Stimulated activated CD8-positive, alpha-beta memory T cell treated with anti-CD3 and anti-CD28 coated beads, Interleukin-15, amount 100 ng/mL, for 24 hours (primary cell): ENCODE measurements at places on chromosomes 12 and 14.

GRCh38 chr14:51094282-51094821 lies 553 bp downstream of the TRIM9 start:
- no peak for DNase-seq

- DNase-seq, result no peak
Measured at GRCh38 chr12:109307051-109307450, 2.0 kb downstream of the FOXN4 start.

DNA sequence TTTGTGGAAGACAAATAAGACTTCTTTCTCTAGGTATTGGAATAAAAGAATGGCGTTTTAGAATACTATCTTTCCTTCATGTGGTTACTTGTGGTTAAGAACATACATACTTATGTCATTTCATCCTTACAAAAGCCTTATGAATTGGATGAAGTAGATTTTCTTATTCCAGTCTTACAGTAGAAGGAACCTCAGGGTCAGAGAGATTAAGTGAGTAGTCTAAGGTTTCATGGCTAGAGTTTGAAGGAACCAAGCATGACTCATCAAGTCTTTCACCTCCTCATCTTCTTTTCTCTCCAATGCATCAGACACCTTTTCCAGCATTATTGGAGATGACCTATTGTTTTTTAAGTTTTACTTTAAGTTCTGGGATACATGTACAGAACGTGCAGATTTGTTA lies 92.9 kb upstream of the NEDD1 start:
- no peak for DNase-seq

GRCh38 chr12:91381309-91381804 lies 198.7 kb upstream of the DCN start:
- no peak for DNase-seq

DNA sequence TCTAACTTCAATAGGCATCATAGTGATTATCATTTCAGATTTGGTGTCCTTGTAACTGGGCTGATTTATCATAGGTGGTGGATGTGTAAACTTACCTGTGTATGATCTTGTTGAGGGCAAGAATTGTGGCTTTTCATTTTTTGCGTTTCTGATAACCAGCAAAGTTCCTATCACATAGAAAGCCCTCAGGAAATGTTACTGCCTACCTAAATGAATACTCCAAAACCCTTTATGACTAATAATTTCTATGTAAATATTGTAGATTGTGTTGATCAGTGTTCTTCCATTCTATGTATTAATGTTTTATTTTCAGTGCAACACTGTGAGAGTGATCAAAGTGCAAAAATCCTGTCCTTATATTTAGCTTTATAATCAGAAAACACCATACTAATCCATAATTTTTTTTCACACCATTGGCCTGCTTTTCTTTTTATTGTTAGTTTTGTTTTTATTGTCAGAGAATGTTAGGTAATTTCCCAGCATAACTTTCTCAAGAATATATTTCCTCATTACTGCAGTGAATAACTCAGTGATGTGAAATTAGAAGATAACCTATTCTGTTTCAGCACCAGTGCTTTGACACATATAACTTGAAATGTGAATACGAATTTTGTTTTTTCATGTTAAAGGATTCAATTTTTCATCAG lies 94.1 kb downstream of the GPHN start:
- no peak for DNase-seq
